ENCODE measurements at places on chromosomes 1 and 21.

DNA sequence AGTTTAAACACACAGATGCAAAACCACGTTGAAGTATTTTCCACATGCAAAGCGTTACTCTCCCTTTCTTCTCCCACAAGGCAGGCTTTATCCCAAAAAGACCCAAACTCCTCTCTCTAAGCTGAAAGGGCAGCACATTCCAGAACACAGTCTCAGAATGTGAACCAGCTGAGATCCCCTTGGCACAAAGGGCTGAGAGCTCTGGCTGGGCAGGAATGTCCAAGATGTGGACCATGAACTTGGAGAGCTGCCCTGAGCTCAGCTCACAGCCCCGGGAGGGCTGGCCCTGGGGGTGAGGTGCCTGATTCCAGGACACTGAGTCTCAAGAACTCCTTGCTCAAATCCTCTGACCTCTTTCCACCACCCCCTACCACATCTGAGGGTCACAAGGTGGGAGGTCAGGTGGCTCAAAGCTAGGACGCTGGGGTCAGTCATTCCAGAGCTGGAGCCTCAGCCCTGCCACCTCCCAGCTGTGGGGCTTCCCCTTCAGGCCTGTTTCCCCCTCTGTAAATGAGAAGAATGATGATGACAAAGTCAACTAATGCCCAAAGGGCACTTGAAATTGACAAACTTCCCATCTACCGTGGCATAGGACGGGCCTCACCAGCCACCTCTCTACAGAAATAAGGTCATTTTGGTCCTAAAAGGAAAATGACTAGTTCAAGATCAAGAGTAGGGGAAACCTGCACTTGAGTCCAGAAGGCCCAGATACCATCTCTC is 11.5 kb downstream of the ALDH4A1 start:
- no peak for DNase-seq

DNA sequence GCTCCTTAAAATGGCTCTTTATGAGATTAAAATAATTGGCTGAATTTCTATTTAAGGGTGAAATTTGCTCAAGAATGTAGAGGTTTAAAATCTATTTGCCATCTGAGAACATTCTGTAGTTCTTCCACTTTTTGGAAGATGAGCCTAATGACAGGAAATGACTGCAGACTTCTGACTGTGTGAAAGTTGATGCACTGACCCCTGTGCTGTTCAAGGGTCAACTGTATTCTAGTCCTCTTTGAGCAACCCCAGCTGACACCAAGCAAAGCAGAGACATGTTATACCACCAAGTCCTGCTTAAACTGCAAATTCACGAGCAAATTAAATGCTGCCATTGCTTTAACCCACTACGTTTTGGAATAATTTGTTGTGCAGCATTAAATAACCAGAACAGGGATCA is 26.6 kb downstream of the DDAH1 start:
- DNase-seq, result no peak

DNA sequence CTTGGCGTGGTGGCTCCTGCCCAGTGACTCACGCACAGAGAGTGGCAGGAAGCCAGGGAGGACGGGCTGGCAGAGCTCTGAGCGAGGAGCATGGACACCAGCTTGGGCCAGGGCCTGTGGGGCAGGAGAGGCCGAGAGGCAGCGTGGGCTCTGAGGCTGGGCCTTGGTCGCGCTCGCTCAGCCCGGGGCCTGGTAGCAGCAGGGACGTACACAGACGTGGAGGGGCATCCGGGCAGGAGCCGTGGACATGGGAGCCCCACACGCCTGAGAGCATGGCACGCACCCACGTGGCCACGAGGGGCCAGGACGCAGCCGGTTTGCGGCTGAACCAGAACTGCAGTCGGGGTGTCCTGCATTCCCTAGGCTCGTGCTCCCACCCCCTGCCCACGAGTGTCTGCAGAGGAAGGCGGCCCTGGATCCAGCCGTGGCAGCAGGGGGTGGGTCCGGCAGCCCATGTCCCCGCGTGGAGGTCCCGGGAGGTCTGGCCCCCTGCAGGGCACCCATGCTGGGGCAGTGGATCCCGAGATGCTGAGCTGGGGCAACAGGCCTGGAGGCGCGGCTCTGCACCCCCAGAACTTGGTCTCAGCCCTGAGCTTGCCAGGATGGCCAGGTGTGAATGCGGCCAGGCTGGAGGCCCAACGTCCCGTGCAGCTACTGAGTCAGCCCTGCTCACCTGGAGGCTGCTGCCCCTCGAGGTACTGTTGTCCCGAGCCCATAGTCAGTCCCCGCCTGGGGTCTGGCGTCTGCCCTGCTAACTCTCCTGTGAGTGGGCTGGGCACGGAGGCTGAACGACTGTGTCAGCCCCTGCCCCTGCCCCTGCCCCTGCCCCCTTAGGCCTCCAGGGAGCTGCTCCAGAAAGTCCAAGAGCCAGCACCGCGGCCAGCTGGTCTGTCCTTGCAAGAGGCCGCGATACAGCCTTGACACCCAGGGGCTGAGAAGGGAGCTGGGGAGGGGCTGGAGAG is 61.6 kb downstream of the SLX9 start:
- DNase-seq, result no peak

GRCh38 chr1:31397360-31398095 is 15.5 kb upstream of the SERINC2 start:
- no peak for DNase-seq

DNA sequence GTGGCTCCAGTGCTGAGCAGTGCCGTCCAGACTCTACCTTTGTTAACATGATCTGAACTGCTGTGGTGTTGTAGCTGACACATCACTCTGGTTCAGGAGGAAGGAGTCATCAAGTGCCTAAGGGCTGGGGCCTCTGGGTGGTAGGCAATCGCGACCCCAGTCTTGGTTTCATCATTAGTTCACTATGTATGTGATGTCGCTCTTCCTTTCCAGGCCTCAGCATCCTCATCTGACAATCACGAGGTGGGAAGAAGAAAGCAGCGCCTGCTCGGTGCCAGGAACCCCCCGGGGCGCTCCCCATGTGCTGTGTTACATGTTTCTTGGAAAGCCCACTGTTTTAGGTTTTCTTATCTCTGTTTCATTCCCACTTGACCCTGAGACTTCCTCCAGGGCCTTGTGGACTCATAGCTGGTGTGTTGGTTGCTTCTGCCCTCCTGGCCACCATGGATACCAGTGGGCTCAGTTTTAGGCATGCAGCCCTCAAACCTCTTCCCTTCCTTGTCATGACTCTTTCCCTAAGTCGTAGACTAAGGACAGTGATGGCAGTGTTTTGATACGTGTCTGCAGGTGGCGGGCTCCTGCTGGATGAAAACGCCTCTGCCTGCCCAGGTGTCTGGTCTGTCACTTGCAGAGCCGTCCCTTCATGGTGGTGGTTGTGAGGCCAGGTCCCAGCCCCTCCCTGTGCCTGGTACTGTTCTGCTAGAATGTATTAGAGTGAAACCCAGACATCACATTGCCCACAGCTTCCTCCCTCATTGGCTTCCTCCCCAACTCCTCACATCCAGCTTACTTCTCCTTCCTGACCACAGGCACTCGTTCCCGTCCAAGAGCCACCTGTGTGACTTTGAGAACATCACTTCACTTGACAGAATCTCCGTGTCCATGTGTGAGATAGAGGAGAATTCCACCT is 17.2 kb upstream of the FOXO6 start:
- DNase-seq, result no peak

GRCh38 chr1:243554686-243555085 is 295.4 kb downstream of the AKT3 start:
- no peak for DNase-seq

DNA sequence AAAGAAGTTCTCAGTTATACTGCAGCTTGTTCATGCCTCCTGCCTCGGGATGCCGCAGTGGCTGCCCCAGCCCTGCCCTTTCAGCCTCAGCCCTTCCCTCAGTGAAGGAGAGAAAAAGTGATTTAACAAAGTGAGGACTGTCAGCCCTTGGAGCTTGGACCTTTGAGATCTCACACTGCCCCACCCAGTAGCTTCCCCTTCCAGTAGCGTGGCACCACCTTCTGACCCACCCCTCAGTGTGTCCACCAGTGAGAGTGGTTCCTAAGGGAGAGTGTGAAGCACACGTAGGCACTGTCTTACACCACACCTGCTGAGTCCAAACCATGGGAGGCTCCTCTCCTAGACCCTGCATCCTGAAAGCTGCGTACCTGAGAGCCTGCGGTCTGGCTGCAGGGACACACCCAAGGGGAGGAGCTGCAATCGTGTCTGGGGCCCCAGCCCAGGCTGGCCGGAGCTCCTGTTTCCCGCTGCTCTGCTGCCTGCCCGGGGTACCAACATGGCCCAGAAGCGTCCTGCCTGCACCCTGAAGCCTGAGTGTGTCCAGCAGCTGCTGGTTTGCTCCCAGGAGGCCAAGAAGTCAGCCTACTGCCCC is at the start of gene CDA:
Gene CDA (plus strand): TSS at position 464 of the 592 bp plus-strand sequence. CDS start 33 bp downstream, at position 497.
- no peak for DNase-seq

GRCh38 chr1:156566436-156566835 is 5.9 kb downstream of the IQGAP3 start:
- no peak for DNase-seq

DNA sequence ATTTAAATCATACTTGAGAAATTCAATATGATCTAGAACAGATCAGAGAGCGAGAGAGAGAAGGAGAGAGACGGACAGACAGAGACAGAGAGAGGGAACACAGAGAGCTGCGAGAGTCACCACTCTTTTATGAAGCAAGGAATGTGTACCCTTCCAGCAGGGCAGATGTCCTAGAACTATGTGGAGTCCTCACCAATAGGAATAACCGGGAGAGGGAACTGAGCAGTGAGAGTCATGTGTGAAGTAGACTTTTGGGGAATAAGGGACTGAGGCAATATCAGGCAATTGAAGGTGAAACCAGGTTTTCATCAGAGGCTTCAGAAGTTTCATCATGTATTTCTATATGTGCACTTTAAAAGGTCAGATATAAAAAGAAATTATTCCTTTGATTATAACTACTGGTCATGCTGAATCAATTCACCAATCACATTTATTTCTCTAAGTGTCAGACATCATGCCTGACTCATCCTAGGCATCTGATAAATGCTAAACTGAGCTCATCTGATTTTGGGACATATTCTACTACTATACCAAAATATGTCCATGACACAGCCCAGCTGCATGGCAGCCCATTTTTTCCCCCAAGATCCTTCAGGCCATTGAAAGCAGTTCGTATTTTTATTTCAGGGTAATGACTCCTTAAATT is 22.4 kb downstream of the VTCN1 start:
- DNase-seq, result no peak

DNA sequence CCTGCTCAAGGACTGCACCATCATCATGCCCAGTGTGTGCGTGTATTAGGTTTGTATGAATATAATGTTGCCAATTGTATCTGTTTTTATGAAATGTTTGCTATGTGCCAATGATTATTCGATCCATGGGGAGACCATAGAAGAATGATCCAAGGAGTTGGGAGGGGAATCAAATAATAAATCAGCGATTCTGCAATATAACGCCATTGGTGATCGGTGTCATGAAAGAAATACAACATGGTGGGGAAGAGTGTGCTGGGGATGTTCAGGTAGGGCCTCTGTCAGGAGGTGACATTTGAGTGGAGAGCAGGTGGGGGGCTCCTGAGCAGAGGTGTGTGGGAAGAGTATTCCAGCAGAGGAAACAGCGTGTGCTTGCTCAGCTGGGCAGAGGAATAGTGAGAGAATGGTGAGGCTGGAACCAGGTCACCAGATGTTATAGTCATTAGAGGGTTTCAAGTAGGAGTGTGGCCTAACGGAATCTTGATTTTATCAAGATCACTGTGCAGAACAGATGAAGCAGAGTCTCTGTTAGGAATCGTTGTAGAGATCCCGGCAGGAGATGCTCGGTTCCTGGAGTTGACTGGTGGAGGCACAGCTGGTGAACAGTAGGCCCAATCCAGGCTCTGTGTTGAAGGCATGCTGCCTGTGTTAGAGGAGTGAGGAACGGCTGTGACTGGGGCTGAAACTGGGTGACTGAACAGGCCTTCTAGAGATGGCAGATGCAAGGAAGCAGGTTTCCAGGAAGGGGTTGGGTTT is 2.9 kb upstream of the ZNF496 start:
- DNase-seq, result no peak

DNA sequence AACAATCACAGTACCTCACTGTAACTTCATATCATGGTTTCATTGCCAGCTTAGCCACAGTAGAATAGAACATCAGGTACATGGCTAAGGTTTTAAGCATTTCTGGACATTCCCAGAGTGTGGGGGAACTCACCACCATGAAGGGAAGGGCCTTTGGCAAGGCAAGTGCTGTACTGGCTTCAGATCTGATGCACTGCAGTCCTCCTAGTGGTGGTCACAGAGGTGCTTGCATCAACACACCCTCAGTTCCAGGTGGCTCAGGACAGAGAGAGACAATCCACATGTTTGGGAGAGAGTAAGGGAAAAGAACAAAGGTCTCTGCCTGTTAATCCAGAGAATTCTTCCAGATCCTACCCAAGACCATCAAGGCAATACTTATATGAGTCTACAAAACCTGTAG is 528.4 kb upstream of the RGS18 start:
- DNase-seq, result no peak

DNA sequence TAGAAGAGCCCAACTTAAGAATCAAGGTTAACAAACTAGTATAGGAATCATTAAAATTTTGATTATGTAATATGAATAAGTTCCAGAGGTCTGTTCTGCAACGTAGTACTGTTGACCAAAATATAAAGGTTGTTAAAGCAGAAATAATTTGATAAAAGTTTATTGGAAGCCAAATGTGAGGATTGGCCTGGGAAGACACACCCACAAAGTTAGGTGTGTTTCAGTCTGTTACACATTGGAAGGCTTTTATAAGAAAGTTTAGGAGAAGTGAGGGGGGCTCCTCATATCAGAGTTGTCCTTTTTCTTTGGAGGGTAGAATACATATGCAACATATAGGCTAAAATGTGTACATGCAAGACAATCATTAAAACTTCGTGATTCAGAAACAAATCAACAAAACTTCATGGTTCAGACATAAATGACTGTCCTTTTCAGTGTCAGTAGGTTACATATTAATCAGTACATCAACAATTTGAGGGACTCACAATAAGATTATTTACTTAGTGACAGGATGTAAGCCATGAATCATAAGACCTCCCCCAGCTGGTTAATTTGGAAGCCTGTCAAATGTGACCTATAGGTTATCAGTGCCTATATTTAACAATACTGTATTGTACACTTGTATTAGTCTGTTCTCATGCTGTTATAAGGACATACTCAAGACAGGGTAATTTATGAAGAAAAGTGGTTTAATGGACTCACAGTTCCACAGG is 245.0 kb upstream of the B3GALT2 start:
- DNase-seq, result no peak

DNA sequence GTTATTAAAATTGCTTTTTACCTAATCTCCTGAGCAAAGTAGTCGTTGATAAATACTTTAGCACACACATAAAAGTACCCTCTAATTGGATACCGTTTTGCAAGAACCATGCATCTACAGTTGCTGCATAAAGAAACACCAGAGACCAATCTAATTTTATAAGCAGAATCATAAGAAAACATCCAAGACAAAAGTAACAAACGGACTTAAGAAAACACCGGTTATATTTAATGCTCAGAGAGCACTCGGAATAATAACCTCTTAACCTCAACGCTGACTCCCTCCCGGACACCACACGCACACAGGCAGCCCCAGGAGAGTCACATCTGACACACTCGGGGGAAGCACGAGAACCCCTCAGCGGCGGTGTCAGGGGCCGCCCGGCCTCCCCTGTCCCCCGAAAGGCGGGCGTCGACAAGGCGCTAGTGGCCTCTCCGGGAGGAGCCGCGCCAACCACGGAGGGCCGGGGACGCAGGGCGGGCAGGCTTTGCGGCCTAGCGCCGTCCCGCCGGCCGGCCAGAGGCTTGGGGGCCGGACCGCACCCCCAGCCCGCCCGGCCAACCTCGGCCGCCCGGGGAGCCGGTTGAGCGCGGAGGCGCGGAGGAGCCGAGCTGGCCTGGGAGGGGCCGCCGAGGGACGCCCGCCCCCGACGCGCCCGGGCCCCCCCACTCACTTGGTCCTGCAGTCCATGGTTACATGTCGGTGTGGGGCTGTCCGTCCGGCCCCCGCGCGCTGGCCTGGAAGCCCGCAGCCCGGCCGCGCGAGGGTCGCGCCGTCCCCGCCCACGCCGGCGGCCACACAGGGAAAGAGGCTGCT is 606 bp downstream of the DENND1B start:
- DNase-seq, result no peak

Data from NCI-H1417 treated with DMSO at 0.1 percent for 48 hours (cell line).